ENCODE measurements at places on chromosomes 1 and 21. TPM values are rescaled to one million over a fixed set of nuclear protein-coding genes. Genes with fewer than 3 reads are reported as not detected.

Gene RIMKLA
- total RNA-seq = under 0.01 TPM

Gene CCDC181
- 0.66 TPM for total RNA-seq

Gene PSEN2
- 22.9 TPM for total RNA-seq

Gene SH3BGR
- 3.3 TPM for total RNA-seq

Gene SPRR5
- not detected for total RNA-seq

Gene TAS1R3
- total RNA-seq = 0.26 TPM

Gene TBX19
- 0.26 TPM for total RNA-seq

Gene STYXL2
- total RNA-seq = not detected

Gene NPPA
- not detected for total RNA-seq

Gene ERVH48-1
- not detected for total RNA-seq

Gene SZRD1
- 30.1 TPM for total RNA-seq

Gene KRTAP19-4
- not detected for total RNA-seq

Gene TRNP1
- total RNA-seq = 10.8 TPM

Gene DISC1
- 4.3 TPM for total RNA-seq

Gene MARK1
- 2.1 TPM for total RNA-seq

Gene C1orf87
- under 0.01 TPM for total RNA-seq

Gene LMOD1
- 36.3 TPM for total RNA-seq

Gene LCE1A
- total RNA-seq = not detected

Gene HSPB7
- total RNA-seq = 4.5 TPM

Gene IL6R
- 12.8 TPM for total RNA-seq

Gene IL24
- not detected for total RNA-seq

Gene FAM151A
- total RNA-seq = not detected

Gene CD5L
- not detected for total RNA-seq

Gene ITGB2
- total RNA-seq = not detected

Gene SLAMF9
- total RNA-seq = not detected

Gene KIF2C
- 9.2 TPM for total RNA-seq

Gene CLCA4
- total RNA-seq = not detected

Gene BLZF1
- 23.9 TPM for total RNA-seq

Gene CFHR1
- 0.50 TPM for total RNA-seq

Gene NPHS2
- not detected for total RNA-seq

Gene KCNJ9
- under 0.01 TPM for total RNA-seq

Gene EPHA10
- under 0.01 TPM for total RNA-seq

Gene FMO2
- total RNA-seq = 125 TPM

Gene LCE1D
- total RNA-seq = not detected

Gene KCNN3
- not detected for total RNA-seq

Gene AMY1C
- total RNA-seq = not detected

Gene OR2L13
- total RNA-seq = not detected

Gene RCSD1
- under 0.01 TPM for total RNA-seq

Gene FCAMR
- not detected for total RNA-seq

Gene ZMYM1
- 18.5 TPM for total RNA-seq

Gene EFNA1
- total RNA-seq = not detected

Gene TACSTD2
- 0.17 TPM for total RNA-seq

Gene GSTM5
- 16.4 TPM for total RNA-seq

Gene SMIM1
- 1.5 TPM for total RNA-seq

Gene RPF1
- total RNA-seq = 31.6 TPM

Gene KRTAP19-1
- not detected for total RNA-seq

Gene CLCC1
- 30.6 TPM for total RNA-seq

Gene SAMSN1
- not detected for total RNA-seq

Gene ACKR1
- not detected for total RNA-seq

Gene KRTAP11-1
- total RNA-seq = not detected

Gene F3
- 50.8 TPM for total RNA-seq

Gene SYT14
- 0.99 TPM for total RNA-seq

Gene VHLL
- total RNA-seq = not detected

Gene TNFSF18
- total RNA-seq = 0.33 TPM

Data from fibroblast of lung (primary cell).